ENCODE measurements at places on chromosomes 13 and 19.

- no peaks in the 10 kb centered on the region for H3K36me3 ChIP-seq
- H3K4me1 ChIP-seq = peaks cover 6% of the 10 kb centered on the region
- no peak overlapping the region for H3K27ac ChIP-seq
- ATAC-seq = no peak
- H3K4me3 ChIP-seq = no peak overlapping the region
Observed at GRCh38 chr13:97202761-97203160, 19.4 kb upstream of the MBNL2 start.

DNA sequence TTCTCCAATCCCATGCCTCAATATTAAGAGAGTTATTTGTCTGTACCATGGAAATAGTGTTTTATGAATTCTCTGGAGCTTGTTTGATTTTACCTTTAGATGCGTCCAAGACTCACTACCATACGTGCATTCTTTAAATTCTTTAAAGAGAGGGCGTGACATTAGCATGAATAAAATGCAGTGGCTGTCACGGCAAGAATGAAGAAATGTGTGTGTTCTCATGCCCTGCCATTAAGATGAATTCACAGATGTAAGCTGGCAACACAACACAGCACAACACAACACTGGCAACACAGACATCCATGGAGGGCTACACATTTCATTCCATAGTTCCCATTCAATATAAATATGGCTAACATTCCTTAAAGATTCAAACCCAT lies 213.4 kb downstream of the ENOX1 start:
- ATAC-seq = no peak
- no peaks in the 10 kb centered on the region for H3K4me1 ChIP-seq
- H3K27me3 ChIP-seq = peaks cover 27% of the 10 kb centered on the region
- no peaks in the 10 kb centered on the region for H3K36me3 ChIP-seq

- ATAC-seq = no peak
- H3K27me3 ChIP-seq = no peaks in the 10 kb centered on the region
- H3K4me3 ChIP-seq = no peak overlapping the region
- no peaks in the 10 kb centered on the region for H3K4me1 ChIP-seq
Observed at GRCh38 chr13:62093984-62094780, 678.5 kb upstream of the PCDH20 start.

GRCh38 chr19:40274585-40275544 lies 10.3 kb downstream of the AKT2 start:
- H3K4me1 ChIP-seq = peaks cover 34% of the 10 kb centered on the region
- H3K4me3 ChIP-seq = peak overlapping the region; percentile 27

DNA sequence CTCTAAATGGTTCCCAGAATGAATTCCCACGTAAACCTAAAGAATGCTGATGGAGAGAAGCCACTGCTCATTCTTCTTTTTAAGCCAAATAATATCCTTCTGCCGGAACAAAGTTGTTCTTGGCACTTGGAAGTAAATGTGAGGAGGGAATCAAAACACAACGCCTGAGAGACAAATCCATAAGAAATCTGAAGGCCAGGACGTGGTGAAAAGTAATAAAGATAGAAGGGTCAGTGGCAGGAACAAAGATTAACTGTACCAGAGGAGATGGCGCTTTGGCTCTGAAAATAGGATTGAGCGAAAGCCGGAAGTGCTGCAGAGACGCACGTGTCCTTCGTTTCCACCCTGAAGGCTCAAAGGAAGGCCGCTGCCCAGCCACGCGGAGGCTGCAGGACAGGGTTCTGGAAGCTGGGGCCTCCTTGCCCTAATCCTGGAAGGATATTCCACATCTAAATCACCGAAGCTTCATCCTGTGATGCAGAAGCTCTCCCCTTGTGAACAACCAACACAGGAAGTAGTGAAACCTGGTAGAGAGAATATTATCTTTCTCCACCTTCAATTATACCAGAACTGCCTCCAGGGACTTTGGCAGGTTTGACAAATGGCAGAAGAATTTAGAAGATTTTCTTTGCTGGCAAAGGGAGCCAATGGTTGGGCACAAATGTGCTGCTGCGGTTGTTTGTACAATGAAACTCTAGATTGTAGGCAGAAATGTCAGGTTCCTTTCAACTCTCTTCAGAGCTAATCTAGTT lies 214.6 kb upstream of the SERP2 start:
- H3K27ac ChIP-seq = no peak overlapping the region
- H3K4me1 ChIP-seq = no peaks in the 10 kb centered on the region
- no peak overlapping the region for H3K4me3 ChIP-seq
- H3K36me3 ChIP-seq = no peaks in the 10 kb centered on the region

- no peak overlapping the region for H3K27ac ChIP-seq
- no peaks in the 10 kb centered on the region for H3K4me1 ChIP-seq
- ATAC-seq = no peak
Observed at GRCh38 chr13:40285634-40286033, 380.8 kb downstream of the FOXO1 start.

DNA sequence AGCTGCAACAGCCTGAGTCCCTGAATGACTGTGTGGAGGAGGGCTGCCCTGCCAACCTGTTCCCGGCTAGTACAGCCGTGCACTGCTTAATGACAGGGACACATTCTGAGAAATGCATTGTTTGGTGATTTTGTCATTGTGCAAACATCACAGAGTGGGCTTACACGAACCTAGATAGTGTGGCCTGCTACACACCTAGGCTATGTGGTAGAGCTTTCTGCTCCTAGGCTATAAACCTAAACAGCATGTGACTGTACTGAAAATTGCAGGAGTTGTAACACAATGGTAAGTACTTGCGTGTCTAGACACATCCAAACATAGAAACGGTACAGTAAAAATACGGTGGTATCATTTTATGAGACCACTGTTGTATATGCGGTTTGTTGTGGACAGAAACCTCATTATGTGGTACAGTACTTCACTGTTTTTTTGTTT lies 35.0 kb downstream of the VASP start:
- no peaks in the 10 kb centered on the region for H3K36me3 ChIP-seq
- H3K27me3 ChIP-seq = no peaks in the 10 kb centered on the region
- H3K4me3 ChIP-seq = no peak overlapping the region
- no peak for ATAC-seq

GRCh38 chr13:90884066-90884465 lies 463.4 kb upstream of the MIR17HG start:
- H3K27me3 ChIP-seq = no peaks in the 10 kb centered on the region
- H3K27ac ChIP-seq = no peak overlapping the region
- ATAC-seq = no peak
- H3K4me3 ChIP-seq = no peak overlapping the region
- H3K36me3 ChIP-seq = no peaks in the 10 kb centered on the region

GRCh38 chr19:38683393-38684077 lies 36.1 kb downstream of the ACTN4 start:
- H3K27ac ChIP-seq = peak overlapping the region; percentile 91
- peaks cover 61% of the 10 kb centered on the region for H3K4me1 ChIP-seq
- peak overlapping the region; percentile 75 for H3K4me3 ChIP-seq
- ATAC-seq = peak; percentile 75
- no peaks in the 10 kb centered on the region for H3K27me3 ChIP-seq
- peaks cover 22% of the 10 kb centered on the region for H3K36me3 ChIP-seq

Data from activated T-helper 17 cell treated with anti-CD3 and anti-CD28 coated beads, Interleukin-2, amount 50 U/mL, for 72 hours (primary cell).